ENCODE measurements at places on chromosomes 7 and 10.

DNA sequence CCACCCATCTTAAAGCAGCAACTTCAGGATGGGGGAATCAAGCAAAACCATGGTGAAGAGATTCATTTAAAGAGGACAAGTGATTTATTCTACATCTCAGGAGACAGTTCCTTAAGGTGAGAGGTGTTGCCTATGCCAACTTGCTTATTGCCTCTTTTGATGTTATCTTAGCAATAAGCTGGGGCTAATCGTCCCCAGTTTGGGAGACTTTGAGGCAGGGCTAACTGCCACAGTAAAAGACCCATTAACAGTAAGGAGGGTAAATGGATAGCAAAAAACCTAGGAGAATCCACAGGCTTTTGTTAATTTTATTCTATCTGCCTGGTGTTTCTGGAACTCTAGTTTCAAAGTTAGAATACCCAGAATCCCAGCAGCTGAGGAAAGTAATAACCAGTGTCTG is 22.1 kb upstream of the HERPUD2 start:
- no peak for DNase-seq

- DNase-seq, result no peak
These were observed 77.3 kb upstream of the GTF2IRD1 start for GRCh38 chr7:74376256-74377036.

DNA sequence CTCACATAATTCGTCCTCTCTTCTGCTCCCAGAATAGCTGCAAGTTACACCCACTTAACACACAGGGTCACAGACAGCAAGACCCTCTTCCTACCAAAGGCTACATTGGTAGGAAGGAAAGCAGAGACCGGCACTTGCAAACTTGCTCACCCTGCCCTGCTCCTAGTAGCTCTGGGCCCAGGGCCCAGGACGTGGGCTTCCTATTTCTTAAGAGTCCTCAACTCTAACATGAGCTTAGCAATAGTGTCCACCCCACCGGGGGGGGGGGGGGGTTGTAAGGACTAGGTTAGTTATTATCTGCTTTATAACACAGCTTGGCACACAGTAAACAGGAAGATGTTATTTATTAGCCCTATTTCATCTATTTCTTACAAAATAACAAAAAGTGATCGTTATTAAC is 106.6 kb downstream of the GRB10 start:
- DNase-seq, result no peak

DNA sequence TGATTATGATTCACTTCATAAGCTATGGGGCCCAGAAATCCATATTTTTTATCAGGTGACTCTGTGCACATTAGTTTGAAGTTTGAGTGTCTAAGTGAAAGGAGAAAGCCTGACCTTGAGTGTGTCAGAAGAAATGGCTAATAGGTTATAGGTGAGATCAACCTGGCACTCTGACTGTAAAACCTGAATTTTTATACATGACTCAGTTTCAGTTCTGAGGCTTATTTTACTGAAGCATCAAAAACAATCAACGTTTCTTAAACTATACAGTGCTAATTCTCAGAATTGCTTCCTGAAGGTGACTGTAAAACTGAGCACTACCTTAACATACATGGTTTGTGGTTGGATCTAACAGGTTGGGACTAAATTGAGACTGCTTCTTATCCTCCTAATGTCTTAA is 159.4 kb upstream of the AHR start:
- no peak for DNase-seq

- DNase-seq, result no peak
These were observed 51.1 kb downstream of the GPAM start for GRCh38 chr10:112132435-112132834.

DNA sequence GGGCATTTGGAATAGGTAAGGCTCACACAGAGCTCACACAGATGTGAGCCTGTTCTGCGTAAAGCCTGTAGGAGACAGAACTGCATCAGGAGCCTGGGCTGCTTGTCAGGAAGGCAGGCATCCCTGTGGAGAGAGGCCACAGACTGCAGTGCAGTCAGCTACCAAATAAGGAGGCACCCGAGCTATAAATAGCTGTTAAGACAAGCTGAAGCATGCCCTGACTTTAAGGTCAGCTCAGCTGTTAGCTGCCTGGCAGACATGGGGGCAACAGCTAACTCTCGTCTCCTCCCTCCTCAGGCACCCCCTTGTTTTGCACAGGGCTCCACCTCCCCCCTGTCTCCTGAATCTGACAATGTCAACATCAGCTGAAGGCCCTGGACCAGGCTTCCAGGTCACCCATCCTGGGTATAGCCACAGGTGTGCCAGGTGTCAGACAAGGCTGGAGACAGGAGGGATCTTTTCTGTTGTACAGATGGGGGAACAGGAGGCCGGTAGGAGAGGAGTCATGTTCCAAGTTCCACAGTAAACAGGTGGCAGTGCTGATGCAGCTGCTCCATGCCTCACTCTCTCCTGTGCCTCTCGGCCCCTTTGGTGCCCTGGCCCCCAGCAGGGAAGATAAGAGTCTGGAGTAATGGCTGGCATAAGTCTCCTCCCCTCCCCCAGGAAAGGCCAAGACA is 27.6 kb upstream of the MKRN1 start:
- DNase-seq, result no peak

- DNase-seq, result no peak
These were observed 103.9 kb downstream of the PLCE1 start for GRCh38 chr10:94097656-94098055.

GRCh38 chr10:4661511-4662255 is 164.3 kb upstream of the AKR1E2 start:
- DNase-seq, result no peak

GRCh38 chr10:103569896-103570295 is 76.4 kb downstream of the NEURL1 start:
- no peak for DNase-seq

GRCh38 chr10:101099901-101100300 is 31.2 kb upstream of the TLX1 start:
- DNase-seq, result no peak

GRCh38 chr7:29149036-29149435 is 2.7 kb upstream of the CPVL start:
- DNase-seq, result no peak

GRCh38 chr10:76044751-76045150 is 613.3 kb downstream of the LRMDA start:
- no peak for DNase-seq

- no peak for DNase-seq
These were observed 918.6 kb upstream of the AUTS2 start for GRCh38 chr7:68679459-68680234.

- DNase-seq, result peak; percentile 90
These were observed 29.1 kb downstream of the GTF2IRD1 start for GRCh38 chr7:74482629-74483401.

DNA sequence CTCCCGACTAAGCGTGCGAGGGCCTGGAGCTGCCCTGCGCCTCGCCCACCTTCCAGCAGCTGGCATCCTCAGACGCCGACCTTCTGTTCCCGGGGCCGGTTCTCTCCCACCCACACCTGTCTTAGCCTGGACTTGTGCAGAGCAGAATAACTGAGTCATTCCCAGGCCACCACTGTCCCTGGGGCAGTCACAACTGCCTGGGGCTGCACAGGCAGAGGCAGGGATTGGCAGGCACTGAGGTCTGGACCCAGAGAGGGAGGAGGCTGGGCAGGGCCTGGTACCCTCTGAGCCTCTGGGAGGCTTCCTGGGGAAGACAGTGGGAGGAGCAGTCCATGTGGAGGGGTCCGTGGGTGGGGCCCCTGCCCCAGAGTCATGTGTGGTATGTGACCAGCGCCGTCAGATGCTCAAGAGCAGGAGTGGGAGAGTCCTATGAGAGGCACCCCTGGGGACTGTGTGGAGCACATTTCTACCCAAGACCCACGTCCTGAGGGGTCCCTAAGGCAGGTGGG is 74.3 kb downstream of the NKX6-2 start:
- no peak for DNase-seq

DNA sequence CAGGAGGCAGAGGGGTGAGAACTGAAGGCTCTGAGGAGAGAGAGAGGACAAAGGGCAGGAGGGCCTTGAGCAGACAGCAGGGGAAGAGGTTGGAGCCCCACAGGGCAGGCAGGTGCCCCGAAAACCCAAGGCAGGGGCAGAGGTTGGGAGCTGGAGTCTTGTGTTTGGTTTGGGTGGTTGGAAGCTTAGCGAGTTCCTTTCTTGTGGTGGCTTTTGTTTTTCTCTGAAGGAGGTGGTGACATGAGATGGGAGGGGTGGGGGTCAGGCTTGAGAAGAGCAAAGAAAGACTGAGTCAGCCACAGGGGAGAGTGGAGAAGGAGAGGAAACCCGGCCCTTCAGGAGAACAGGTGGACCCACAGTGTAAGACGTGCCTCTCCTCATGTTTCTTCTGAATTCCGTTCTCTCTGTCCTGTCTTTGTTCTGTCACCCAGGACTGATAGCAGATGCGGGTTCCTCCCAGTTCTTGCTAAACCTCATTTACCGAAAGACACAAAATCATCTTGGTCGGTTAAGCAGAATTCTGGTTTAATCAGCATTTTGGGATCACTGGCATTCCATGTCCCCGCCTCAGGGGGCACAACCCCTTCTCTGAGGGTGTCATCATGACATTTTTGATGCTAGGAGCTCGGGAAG is 95.3 kb downstream of the INSYN2A start:
- DNase-seq, result no peak

DNA sequence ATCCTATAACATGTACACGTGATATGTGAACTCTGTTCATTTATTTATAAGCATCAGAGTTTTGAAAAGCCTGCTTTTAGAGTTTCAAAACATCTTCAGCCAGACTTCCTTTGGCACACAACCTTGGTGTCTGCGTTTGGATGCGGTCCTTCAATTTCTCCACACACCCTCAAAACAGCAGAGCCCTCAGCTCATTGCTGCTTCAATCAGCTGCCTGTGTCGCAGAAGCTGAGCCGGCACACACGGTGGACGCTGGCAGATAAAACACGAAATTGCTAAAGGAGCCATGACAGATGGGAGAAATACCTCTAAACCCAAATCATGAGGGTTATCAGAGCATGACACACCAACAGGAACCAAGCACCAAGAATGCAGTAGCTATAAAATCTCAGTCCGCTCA is 396.4 kb upstream of the AKR1E2 start:
- no peak for DNase-seq

DNA sequence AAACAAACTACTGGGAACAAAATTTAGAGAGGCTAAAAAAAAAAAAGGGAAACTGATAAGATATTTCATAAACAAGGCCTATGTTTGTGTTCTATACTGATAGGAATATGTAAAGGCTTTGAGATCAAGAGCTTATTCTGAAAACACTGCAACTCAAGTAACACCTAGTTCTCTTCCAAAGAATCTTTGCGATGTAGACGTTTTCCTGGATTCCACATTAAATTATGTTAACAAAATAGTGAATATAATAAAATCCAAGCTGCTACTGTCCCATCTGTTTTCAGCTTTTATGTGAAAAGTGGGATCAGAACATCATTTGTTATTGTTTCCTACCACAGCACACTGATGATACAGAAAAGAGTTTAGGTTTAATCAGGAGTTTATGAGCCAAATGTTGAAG is 53.0 kb upstream of the RNF148 start:
- no peak for DNase-seq

DNA sequence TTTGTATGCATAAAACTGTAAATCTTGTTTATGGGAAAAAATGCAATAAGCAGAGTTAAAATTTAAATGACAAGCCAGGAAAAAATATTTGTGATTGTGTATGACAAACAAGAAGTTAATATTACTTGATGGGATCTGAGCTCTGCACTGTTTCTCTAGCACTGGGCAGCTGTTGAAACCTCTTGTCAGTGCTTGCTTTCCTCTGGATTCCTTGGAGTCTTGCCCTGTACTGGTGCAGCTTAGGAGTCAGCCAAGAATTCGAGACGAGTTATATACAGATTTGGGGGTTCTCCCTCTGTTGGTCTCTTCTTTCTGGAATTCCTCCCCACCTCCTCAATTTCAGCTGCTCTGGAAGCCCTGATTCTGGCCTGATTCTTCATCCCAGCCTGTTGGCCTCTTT is 24.3 kb upstream of the OPN4 start:
- no peak for DNase-seq

DNA sequence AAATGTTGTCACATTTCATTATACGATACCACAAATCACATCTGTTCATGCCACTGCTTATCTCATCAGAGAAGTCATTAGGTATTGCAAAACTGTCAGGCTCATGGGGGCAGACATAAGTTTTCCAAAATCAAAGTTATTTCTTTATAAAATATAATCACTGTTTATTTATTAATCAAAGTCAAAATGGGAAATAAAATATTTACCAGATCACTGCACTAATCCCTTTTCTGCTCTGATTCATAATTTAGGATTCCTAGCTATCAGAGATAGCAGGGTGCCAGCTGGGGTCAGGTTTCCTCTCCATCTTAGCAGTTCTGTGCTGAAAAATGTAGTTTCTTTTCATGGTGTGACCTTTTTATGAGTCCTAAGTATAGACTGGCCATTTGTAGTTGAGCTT is 117.7 kb upstream of the LANCL2 start:
- no peak for DNase-seq

- DNase-seq, result no peak
These were observed 49.4 kb downstream of the NUDCD3 start for GRCh38 chr7:44441079-44441478.

GRCh38 chr7:89332026-89332425 is 536.5 kb upstream of the TEX47 start:
- no peak for DNase-seq

DNA sequence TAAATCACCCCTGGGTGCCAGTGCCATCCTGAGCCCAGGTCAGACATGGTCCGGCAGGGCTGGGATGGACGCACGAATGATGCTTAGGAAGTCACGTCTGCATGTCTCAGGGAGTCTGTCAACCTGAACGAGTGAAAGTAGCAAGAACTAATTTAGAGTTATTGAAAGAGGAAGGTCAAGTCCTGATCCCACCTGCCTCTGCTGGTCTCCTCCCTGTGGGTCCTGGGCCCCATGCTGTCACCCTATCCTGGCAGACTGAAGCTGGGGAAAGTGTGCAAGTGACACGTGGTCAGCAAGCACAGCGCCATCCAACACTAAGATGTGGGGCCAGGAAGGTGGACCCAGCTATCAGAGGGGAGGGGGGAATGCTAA is 26.1 kb upstream of the GRID1 start:
- DNase-seq, result no peak

GRCh38 chr7:36191292-36191920 is 38.4 kb downstream of the EEPD1 start:
- no peak for DNase-seq

GRCh38 chr10:11414314-11415038 is 197.0 kb downstream of the USP6NL start:
- DNase-seq, result no peak

- DNase-seq, result no peak
These were observed 546.0 kb upstream of the FZD8 start for GRCh38 chr10:36188080-36188453.

- DNase-seq, result no peak
These were observed 508.8 kb downstream of the CCSER2 start for GRCh38 chr10:84837041-84837812.

GRCh38 chr10:124117833-124118232 is 24.4 kb upstream of the CHST15 start:
- DNase-seq, result no peak

DNA sequence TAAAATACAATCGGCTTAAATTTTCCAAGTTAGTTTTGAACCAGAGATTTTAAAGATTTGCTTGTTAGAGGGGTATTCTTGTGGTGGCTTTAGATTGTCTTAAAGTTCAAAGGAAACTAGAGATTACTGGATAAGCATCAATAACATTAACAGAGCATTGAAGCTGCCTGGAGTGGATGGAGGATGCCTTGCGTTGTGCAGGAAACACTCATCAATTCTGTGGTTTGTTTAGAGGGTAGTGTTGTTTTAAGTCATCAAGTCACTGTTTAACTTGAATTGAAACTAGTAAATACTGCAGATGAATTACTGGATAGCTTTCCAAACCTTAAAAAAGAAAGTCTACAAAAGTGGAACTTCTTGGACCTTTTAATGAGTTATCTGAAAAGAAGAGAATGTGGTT is 218.6 kb downstream of the CELF2 start:
- DNase-seq, result no peak
